Epithelial cell of esophagus (primary cell): ENCODE measurements at places on chromosomes 6 and 20.

DNA sequence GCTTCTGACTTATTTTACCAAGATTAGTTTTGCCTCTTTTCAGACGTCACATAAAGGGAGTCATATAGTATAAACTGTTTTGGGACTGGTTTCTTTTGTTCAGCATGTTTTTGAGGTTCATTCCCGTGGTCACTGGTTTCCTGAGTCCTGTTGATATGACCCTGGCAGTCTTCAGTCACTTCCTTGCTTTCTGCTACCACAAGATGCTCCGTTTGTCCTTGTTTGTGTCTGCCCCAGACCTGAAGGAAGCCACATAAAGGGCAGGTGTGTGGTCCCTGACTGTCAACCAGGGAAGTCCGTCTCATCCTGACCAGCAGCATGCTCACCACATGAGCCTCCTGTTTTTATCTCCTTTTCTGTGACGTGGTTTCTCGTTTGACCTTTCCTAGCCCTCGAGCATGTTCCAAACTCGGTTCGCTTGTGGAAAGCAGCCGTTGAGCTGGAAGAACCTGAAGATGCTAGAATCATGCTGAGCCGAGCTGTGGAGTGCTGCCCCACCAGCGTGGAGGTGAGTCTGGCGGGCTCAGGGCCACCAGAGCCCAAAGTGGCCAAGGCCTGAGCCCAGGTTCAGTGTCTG, 26.1 kb upstream of the C20orf204 start:
- no peak for DNase-seq

DNA sequence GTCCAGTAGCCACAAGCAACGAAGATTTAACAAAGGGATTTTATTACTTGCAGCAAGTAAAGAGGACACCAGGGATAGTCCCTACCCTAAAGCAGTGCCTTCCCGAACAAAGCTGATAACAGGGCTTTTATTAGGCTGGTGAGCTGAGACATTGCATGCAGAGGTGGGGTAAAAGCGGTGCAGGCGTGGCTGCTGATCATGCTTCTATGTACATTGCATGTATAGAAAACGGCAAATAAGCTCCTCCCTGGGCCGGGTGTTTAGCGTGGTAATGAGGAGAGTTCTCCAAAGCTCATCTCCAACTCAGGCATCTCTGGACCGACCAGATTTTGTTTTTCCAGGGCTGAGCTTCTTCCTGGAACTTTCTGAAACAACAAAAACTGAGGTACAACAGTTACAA, 83.5 kb upstream of the CDH4 start:
- no peak for DNase-seq

DNA sequence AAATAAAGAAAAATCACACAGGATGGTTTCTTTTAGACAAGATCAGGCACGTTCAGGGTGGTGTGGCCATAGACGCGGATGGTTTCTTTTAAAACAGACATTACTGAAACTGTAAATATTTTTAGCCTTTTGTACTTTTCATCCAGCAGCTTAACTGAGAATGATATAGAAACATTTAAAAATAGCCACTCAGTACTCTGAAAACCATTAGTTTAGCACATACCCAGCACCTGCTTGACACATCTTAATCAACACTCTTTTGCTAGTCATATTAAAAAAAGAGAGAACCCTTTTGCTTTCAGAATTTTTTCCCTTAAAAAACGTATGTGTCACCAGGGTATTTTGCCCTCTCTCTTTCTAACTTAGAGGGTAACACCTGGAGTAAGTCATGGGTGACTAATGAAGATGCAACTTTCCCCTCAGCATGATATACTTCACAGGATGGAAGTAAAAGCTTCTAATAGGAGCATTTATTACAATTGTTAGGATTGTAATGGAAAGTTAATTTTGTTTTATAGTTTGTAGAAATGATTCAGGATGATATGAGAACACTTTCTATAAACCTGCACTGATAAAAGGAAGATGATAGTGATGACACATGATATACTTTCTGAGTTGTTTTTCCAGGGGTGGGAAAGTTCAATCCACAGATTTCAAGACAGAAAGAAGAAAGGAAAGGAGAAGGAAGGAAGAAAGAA, 45.2 kb downstream of the BACH2 start:
- DNase-seq: peak; percentile 71

DNA sequence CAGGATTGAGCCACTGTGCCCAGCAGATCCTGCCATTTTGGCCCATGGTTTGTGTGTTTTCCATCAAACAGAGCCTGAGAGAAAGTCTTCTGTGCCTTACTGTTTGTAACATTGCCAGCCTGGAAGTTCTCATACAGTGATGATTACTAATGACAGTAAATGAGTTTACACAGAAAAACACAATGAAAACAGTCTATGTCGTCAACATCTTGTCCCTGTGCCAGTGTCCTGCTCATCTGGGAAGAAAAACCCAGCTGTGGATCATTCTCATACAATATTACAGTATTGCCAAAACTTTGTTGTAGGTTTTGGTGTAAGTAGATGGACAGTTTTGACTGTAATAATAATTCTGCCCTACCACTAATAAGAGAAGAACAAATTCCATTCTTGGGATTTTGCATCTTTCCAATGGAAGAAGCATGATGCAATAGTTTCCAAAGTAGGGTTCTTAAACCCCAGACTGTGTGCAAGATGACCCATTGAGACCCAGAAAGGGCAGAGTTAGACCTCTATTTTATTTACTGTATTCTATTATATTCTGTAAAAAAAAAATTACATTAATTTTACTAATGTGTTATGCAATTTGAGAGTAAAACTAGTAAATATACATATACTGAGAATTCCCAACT, 135.0 kb upstream of the JARID2 start:
- DNase-seq: no peak

DNA sequence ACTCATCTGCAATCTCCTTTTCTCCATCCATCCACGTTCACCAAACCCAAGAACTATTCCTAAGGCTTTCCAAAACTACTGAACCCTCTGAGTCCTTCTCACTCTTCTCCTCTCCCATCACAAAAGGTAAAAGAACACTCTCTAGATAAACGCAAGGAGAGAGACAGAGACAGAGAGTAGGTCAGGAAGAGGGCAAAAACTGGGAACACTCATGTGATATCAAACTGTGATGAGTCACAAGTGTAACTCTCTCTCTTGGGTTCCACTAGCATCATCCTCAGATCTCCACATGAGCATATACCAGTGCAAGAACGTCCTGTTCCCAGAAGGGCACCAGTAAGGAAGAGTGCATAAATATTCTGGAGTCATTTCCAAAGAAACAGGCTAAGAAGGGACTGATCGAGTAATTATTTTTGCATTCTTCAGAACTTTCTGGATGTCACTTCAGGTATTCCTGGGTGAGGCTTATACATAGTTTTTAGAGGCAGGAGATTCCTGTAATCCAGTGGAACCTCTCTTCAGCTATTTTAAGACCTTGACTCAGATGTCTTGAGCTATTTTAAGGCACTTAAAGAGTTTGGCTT, 47.3 kb upstream of the STXBP5 start:
- peak; percentile 35 for DNase-seq

- DNase-seq: no peak
Observed at GRCh38 chr6:22328474-22328873, 31.6 kb upstream of the PRL start.

DNA sequence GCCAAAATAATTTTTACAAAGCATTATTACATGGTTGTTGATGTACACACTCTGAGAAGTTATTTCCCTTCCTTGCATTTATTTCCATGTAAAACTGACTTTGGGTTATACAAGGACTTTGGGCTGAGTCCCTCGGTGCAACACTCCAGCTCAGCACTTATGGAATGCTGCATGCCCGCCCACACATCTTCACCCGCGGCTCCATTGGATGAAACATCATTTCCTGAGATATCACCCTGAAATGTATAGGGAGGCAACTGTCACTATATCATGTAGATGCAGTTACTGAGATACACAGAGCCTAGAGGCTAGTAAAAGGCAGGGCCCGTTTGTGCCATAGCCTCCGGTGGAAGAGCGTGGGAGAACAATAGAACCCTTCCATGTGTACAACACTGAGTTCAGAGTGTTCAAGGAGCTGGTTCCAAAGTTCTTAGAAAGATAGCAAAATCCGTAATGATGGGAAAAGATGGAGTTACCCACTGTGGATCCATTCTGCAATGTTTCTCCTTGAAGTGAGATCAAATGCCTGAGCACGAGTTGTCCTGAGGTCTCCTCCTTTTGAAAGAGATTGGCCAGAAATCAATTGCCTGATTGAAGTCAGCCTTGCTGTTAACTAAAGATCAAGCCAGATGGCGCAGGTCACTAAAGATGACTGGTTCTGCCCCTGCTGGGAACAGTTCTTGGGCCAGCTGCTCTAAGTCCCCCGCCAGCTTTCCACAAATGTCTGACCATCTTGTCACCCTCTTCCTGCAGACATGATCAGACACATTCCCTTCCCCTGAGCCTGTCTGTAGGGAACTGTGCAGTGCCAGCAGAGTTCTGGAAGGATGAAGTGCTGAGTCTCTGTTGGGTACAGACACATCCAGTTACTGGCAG, 100.9 kb upstream of the IYD start:
- peak; percentile 96 for DNase-seq

DNA sequence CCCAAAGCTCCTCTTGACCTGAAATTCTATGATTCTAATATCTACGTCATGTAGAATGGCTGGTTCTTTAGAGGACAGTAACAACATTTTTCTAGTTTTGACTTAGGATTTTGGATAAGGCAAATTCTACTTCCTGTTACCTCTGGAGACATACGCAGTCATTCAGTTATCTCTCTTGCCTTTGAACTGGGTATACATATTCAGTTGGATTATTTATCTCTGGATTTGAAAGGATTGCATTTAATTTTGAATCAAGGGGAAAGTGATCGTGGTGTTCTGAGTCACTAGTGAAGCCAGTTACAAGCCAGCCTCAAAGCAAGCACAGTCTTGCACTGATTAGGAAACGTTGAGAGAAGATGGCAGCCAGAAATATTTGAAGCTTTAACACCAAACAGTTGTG, 35.3 kb upstream of the BCAS1 start:
- DNase-seq: peak; percentile 91

DNA sequence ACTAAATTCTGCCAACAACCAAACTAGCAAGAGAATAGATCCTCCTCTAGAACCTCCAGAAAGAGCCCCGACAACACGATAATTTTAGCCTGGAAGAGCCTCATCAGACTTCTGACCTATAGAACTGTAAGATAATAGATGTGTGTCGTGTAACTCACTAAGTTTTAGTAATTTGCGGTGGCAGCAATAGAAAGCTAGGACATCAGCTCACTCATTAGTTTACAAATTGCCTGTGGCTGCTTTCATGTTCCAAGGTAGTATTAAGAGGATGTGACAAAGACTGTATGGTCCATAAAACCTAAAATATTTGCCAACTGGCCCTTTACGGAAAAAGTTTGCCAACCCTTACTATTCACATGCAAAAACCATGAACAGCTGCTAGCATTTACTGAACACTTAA, 17.3 kb downstream of the CYP24A1 start:
- DNase-seq: no peak

DNA sequence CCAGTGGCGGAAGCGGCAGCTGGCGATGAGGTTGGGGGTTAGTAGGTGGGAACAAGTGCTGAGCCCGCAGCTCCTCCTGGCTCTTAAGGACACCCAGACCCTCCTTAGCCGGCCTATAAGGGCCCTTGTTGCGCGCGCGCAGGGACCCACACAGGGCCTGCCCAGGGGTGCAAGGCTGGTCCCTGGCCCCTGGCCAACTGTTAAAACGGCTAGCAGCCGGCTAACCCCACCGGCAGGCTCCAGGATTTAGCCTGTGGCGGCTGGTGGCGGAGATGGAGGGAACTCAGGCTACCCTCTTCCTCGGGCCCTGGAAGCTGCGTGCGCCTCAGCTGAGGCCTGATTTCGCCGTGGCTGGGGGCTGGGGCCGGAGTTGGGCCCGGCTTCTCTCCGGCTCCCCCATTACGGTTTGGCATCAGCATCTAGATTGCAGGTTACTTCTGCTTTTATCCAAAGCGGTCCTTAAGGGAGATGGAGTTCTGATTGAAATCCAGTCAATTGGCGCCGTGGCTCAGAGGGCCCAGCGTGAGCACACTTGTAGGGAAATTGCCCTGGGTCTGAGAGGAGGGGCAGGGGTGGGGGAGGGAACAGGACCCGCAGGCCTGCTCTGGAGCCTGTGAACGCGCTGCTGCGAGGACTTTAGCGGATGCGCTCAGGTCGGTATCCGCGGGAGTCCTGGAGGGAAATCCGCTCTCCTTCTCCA, 36.9 kb upstream of the CCDC167 start:
- no peak for DNase-seq

- no peak for DNase-seq
Observed at GRCh38 chr6:5300206-5300764, 39.0 kb downstream of the FARS2 start.

DNA sequence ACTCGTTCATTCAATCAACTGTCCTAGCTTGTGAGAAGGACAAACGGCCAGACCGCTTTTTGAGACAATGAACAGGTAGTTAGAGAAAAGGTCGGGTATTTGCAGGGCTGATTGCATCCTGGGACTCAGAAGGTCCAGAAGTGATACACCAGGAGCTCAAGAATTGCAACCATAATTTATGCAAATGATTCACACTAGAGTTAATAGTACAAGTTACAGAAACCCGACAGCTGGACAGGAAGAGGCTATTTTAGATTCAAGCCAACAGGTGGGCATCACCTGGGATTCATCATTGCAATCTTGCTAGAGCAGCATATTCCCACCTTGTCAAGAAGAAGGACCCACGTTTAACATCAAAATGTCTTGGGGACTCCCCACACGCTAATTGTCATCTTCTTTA, 83.5 kb downstream of the TNFAIP3 start:
- DNase-seq: no peak

DNA sequence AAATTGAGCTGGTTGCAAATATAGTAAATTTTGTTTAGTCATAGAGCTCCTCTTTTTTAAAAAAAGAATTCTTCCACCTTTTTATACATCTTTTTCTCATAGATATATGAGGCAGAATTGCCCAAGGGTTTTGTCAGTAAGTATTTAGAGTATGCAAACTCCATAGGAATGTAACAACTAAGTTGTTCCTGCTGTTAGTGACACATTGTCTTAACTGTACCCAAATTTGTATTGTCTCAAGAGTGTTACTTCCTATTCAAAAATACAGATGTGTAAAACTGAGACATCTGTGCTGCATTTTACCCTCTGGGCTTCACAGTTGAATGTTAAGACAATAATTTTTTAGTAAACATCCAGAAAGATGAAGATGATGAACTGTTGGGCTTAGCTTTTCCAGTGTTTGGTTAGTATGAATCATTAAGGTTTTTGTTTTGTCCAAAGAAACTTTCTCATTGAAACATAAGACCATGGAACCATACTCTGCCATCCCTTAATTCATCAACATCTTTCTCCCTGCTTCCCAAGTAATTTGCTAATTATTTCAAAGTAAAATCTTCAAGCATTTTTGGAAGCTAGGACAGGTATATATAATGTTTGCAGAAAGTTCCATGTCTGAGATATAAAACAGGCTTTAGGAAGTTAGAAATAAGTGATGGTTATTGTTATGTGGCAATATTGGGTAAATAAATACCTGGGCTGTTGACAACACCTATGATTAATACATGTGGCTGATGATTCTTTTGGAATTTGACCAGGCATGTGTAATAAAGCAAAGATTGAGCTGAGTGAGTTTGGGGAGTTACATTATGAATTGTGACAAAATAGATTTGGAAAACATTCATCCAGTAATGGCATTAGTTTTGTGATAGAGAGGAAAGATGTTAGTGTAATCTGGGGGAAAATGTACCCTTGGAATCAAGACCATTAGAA, 11.2 kb downstream of the OGFRL1 start:
- DNase-seq: peak; percentile 87

GRCh38 chr6:148471624-148472159, 129.1 kb downstream of the SASH1 start:
- no peak for DNase-seq
